ENCODE measurements at places on chromosomes 3 and 15. TPM values are rescaled to one million over a fixed set of nuclear protein-coding genes. Genes with fewer than 3 reads are reported as not detected.

- DNase-seq = no peak
Observed at GRCh38 chr3:13016083-13016720, 57.0 kb downstream of the IQSEC1 start.

GRCh38 chr3:52245322-52246263 lies at the start of gene PPM1M:
Gene PPM1M, plus strand, starts transcription at chr3:52245759. Its CDS starts 66 bp downstream, at chr3:52245825.
- DNase-seq = no peak

DNA sequence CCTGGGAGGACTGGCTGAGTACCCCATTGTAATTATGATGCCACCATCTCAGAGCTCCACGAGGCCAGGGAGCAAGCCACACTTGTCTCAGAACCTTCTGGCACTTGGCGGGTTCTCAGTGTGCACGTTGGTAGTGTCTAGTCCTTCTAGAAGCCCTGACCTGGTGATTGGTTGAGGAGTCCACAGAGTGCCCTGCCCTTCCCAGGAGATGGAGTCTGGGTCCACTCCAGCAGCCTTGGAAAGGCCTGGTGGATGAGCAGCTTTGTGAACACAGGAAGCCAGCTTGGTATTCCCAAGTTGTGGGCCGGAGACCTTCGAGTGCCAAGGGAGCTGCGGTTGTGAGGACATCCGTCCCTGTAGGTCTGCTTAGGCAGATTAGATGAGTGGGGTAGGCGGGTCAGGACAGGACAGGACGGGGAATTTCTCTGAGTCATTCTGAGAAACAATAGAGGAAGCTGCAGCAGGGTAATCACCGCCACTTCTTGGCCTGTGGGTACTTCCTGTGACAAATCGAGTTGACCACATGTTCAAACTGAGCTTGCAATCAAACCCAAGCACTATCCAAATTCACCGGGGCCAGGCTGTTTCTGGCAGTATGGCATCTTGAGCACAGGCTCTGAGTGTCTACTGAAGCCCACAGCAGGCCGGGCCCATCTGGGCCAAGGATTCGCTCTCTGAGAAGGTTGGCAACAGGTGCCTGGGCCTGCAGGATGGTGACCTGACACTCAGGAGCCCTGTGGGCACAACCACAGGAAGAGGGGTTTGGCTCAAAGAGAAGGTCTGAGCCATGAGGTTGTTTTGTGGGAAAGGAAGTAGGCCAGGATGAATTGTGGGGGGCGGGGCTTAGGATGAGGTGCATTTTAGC lies 71.5 kb upstream of the PLXNA1 start:
- DNase-seq = peak; percentile 39

DNA sequence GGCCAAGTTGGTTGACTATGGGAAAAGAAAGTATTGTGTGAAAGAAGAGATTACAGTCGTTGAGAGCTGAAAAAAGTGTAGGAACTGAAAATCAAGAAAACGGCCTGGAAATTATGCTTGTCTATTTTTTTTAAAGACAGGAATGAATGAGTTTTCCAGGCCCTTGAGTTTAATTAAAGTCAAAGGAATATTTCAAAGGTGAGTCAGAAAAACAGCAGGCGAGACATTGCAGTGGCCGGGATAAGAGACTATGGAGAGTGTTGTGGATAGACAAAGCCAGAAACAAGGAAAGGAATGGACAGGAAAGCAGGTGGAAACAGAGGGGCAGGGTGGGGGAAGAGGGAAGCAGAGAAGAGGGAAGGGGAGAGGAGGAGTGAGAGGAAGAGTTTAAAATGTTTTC lies 275.1 kb upstream of the LRTM1 start:
- DNase-seq = no peak

DNA sequence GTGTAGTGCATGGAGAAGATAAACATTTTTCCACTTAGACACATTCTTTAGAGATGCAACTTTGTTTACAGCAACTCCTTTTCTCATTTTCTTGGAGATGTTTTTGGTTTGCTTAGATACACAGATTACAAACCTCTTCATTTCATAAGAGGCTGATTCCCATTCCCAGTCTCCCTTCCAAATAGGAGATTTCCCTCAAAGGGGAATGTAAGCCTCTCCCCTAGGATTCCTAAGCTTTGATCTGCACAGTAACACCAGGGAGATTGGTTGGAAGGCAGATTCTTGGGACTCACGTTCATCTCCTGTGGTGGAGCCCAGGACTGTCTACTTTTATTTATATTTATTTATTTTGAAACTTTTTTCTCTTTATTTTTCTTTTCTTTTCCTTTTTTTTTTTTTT lies 63.2 kb downstream of the MCTP2 start:
- DNase-seq = no peak

DNA sequence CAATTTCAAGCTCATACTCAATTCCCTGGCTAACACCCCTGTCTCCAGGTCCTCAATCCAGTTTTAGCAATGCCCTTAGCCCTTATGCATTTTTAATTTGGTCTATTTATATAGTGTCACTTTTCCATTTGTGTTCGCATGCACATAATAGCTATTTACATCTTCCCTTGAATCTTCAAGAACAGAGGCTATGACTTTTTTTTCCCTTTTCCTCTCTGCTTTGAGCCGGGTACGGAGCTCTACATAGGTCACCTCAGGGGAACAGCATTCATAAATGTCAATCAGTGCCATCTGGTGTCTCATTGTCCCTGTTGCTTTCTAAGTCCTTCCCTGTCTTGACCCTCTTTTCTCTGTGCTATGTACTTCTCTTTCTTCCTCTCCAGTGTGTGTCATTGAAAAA lies 26.5 kb upstream of the ACTC1 start:
- no peak for DNase-seq

- no peak for DNase-seq
Observed at GRCh38 chr3:160661660-160662059, 15.3 kb upstream of the ARL14 start.

- DNase-seq = peak; percentile 87
Observed at GRCh38 chr3:124887177-124887931, at the start of gene ITGB5. Gene ITGB5, minus strand, starts transcription at chr3:124887365. Its CDS starts 365 bp downstream, at chr3:124887000.

- DNase-seq = no peak
Observed at GRCh38 chr3:8436661-8437287, 64.8 kb upstream of the LMCD1 start.

DNA sequence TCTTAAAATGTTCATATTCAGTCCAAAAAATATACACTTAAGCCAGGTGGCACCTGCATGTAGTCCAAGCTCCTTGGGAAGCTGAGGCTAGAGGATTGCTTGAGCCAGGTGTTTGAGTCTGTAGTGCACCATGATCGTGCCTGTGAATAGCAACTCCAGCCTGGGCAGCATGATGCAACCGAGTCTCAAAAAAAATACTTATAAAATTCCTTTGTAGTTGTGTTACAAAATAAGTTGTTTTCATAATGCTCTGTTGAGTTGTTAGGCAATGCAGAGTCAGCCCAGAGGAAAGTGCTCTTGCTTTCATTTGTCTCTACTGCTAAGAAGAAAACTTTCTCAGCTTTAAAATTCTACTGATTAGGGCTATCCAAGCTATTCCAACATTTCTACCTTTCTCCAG lies 442.8 kb upstream of the ARRDC4 start:
- no peak for DNase-seq

DNA sequence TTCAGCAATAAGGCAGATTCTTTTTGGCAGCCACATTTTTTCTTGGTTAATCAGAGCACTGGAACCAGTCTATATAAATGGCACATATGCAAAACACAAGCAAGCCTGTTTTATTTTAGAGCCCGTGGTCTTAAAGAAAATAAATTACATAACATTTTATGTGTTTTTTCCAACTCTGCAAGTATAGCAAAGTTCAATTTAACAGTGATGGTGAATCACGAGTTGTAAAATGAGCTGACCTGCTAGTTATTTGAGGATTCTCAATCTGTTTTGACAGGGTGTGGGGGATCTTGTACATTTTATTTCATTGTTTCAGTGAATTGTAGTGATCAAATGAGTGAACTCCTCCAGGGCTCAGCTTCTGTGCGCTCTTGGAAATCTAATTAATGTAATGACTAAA lies 2.7 kb downstream of the ARHGEF26 start:
- DNase-seq = no peak

WNT7A gene
- total RNA-seq = not detected

SERPINI2 gene
- total RNA-seq = 0.25 TPM

IL17RD gene
- total RNA-seq = 48.9 TPM

SNTN gene
- total RNA-seq = not detected
